ENCODE measurements at places on chromosomes 7 and 10. TPM values are rescaled to one million over a fixed set of nuclear protein-coding genes. Genes with fewer than 3 reads are reported as not detected.

CABCOCO1 gene
- 0.18 TPM for total RNA-seq

ZP3 gene
- total RNA-seq, result 0.83 TPM

DNA sequence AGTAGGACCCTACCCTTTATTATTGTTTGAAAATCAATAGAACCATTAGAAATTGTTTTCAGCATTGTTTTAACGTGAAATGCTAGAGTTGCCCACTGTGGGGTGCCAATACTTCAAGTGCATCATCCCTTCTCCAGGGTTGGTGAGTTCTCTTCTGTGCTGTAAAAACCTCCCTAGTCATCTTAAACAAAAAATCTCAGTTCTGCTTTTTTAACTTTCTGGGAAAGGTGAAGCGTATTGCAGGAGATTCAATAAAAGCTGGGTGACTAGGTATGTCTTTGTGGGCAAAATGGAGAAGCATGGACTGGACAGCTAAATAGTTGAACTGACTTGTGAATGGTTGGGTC is 699.1 kb downstream of the SUGCT start:
- DNase-seq, result peak; percentile 55

DNA sequence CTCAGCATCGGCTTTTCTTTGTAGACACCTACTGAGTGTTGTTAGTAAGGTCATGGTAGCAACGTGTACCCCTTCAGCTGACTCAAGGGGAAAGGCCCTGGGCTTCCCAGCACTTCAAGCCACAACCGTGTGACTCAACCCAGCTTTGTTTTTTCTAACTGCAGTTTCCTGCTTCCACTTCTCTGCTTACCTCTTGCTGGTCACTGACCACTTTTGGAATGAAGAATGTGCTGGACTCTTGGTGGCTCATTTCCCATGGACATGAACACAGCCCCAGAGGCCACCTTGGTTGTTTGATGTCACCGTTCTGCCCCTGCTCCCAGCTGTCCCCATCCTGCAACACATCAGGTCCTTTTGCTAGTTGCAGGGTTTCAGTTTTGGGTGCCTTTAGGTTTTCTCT is 69.5 kb upstream of the ZNF438 start:
- peak; percentile 93 for DNase-seq

- DNase-seq, result no peak
These were observed 305.8 kb downstream of the KIF20B start for GRCh38 chr10:90007226-90007625.

DNA sequence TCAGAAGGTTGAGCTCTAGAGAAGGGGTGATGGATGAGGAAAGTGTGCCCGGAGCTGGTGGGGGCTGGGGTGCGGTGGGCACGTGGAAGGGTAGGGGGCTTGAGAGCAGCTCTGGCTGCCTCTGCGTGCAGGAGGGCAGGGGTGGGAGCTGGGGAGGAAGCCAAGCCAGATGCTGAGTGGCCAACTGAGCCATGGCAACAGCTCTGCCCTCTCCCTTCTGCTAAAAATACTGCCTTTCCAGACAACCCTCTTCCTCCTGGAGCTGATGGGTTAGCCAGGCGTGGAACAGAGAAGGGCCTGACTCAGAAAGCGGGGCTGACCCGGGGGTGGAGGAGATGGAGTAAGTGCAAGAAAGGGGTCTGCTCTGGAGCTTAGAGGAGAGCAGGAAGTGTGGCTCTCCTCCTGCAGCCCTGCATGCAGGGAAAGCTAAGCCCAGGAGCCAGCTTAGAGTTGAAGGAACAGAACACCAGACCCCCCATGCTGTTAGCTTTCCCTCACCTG is 114.6 kb upstream of the AGK start:
- DNase-seq, result no peak
